Fibroblast of mammary gland (primary cell): ENCODE measurements at places on chromosomes 6 and 20.
A peak's percentile ranks its signal among the peaks of the same experiment; 100 is the strongest.

GRCh38 chr20:330233-331149 is 5.1 kb downstream of the SOX12 start:
- peak; percentile 83 for DNase-seq

DNA sequence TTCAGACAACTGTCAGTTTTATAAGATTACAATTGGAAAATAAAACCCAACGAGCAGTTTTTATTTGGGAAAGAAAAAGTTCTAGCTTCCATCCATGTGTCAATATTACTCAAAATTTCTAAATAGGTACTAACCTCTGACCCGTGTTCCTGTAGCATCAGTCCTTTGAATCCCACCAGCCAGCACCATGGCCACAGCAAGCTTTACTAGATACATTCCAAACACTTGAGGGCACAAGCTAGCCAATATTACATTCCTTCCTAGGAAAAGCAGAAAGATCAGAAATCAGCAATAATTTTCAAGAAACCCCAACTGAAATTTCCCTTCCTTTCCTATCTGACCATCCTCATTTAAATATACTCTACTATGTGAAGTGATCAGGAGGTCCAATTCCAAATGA is 19.2 kb downstream of the ASF1A start:
- no peak for DNase-seq

- no peak for DNase-seq
These were observed 143.1 kb downstream of the EDN3 start for GRCh38 chr20:59443550-59443949.

GRCh38 chr6:138568997-138569396 is 69.7 kb upstream of the NHSL1 start:
- DNase-seq = no peak
